Activated T-helper 1 cell treated with anti-CD3 and anti-CD28 coated beads, Interleukin-12 subunit alpha, Interleukin-12 subunit beta, Interleukin-2, Interleukin-4 antibody, amounts not matched to agents 30 ng/mL and 10 ng/mL and 1 ng/mL, durations not matched to agents 14 hours and 24 hours and 36 hours (primary cell): ENCODE measurements at places on chromosomes 6 and 20. TPM values are rescaled to one million over a fixed set of nuclear protein-coding genes. Genes with fewer than 3 reads are reported as not detected.

SOBP gene
- 0.15 and 0.16 TPM in 2 replicates for total RNA-seq

GRCh38 chr20:50980071-50980681, 21.6 kb downstream of the MOCS3 start:
- peaks cover 16% of the 10 kb centered on the region for H3K4me1 ChIP-seq
- peaks cover 11% of the 10 kb centered on the region for H3K27me3 ChIP-seq
- peak overlapping the region; percentile 37 for H3K4me3 ChIP-seq

HCK gene
- 0.22 and 0.23 TPM in 2 replicates for total RNA-seq

DNA sequence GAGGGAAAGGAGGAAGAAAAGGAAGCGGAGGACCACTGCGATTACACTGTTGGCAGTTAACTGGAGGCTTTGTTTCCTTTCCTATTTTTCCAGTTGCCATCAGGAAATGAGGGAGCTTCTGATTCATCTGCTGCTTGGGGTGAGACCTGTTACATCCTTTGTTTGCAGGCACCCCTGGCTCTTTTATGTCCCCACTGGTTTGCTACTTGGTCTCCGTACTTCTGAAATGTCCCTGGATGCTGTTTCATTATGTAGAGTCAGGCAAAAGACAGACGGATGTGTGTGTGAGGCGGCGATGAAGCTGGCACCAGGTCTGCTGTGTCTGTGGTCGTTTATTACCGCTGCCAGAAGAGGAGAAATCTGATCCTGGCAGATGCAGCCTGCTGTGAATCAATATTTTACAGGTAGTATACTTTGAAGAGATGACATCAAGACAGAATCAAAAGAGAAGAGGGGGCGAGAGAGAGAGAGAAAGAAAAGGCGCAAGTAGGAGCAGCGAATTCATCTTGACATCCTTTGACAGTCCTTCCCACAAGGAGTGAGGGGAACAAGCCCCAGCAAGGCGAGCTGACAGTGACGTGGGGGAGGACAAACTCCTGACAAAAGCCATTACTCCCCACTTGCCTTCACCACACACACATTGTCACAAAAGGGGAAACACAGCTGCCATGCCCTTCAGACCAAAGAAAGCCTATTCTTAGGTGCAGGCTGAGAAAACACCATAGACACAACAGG, 145.9 kb upstream of the FBXL4 start:
- DNase-seq = no peak
- H3K4me3 ChIP-seq = no peak overlapping the region
- H3K27me3 ChIP-seq = peaks cover 18% of the 10 kb centered on the region
- no peak overlapping the region for H3K27ac ChIP-seq

GRCh38 chr20:17635332-17636244, 46.5 kb downstream of the RRBP1 start:
- H3K27me3 ChIP-seq = no peaks in the 10 kb centered on the region
- no peaks in the 10 kb centered on the region for H3K4me1 ChIP-seq
- no peak for DNase-seq
- H3K27ac ChIP-seq = no peak overlapping the region
- H3K36me3 ChIP-seq = peaks cover 21% of the 10 kb centered on the region

- peaks cover 14% of the 10 kb centered on the region for H3K27me3 ChIP-seq
- no peak for DNase-seq
- H3K4me3 ChIP-seq = no peak overlapping the region
- peaks cover 23% of the 10 kb centered on the region for H3K4me1 ChIP-seq
Observed at GRCh38 chr20:54076259-54076658, 5.9 kb upstream of the BCAS1 start.

- no peaks in the 10 kb centered on the region for H3K36me3 ChIP-seq
- peaks cover 10% of the 10 kb centered on the region for H3K27me3 ChIP-seq
- H3K4me3 ChIP-seq = no peak overlapping the region
Observed at GRCh38 chr6:167111597-167111996, 11.3 kb upstream of the CCR6 start.

GRCh38 chr6:116018976-116019375, 41.7 kb downstream of the FRK start:
- H3K36me3 ChIP-seq = no peaks in the 10 kb centered on the region
- H3K4me1 ChIP-seq = no peaks in the 10 kb centered on the region
- no peak overlapping the region for H3K27ac ChIP-seq
- DNase-seq = no peak
- H3K4me3 ChIP-seq = no peak overlapping the region
